Right atrium auricular region (tissue), 2 donors: ENCODE measurements at places on chromosomes 4 and X. TPM values are rescaled to one million over a fixed set of nuclear protein-coding genes. Genes with fewer than 3 reads are reported as not detected.
A peak's percentile ranks its signal among the peaks of the same experiment; 100 is the strongest.

DNA sequence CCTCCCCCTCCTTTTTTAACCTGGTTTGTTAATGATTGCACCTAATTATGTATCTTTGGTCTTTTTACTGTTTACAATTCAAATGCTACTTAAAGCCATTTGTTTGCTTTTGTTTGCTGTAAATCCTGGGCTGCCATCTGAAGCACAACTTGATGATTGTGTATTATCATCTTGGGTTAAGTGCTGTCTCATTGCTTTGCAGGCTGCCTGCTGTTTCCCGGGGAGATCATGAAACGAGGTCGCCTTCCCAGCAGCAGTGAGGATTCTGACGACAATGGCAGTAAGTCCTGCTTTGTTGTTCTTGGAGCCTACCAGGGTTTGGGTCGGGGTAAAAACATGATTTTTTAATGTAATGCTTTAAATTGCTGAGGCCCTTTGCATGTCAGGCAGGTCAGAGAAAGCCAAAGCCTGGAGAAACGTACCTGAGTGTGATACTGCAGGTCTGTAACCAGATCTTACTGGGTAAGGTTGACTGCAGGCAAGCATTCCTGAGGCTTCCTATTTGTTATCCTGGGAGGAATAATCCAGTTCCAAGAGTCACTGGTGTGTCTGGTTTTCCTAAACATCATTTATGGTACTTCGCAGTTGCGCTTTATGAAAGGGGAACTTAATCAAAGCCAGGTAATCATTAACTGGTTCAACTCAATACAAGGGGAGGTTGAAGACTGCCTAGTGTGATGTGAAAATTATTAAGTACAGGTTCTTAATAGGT lies 22.2 kb downstream of the JADE1 start:
- DNase-seq: no peak
- H3K27me3 ChIP-seq: no peaks in the 10 kb centered on the region
- peak overlapping the region; percentile 61 for H3K27ac ChIP-seq
- peaks cover 13% of the 10 kb centered on the region for H3K36me3 ChIP-seq
- no peaks in the 10 kb centered on the region for H3K4me1 ChIP-seq

DNA sequence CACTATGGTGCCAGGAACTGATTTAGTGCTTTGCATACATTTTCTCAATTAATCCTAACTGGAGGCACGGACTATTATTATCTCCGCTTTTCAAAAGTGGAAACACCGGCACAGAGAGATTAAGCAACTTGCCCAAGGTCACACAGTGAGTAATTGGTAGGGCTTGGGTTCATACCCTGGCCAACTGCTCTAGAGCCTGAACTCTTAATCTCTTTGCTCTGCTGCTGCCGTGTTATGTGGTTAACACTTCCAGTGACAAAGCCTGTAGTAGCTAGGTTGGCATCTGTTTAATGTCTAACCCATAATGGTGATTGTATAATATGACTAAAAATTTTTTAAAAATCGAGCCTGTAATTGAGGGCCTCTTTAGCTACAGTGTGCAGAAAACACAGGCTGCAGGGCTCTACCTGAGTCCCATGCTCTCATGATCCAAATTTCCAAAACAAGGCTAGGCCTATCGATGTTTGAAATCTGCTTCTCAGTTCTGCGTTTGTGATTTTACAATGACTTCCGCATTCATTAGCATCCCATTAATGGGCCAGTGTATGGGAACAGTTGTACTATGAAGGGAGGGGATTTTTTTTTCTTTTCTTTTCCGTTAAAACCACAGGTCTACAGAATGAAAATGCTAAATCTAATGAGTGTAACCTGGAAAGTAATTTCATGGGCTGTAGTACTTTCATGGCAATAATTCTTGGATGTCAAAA lies 219.3 kb upstream of the JADE1 start:
- no peak overlapping the region for H3K27ac ChIP-seq
- no peak overlapping the region for H3K4me3 ChIP-seq
- H3K4me1 ChIP-seq: no peaks in the 10 kb centered on the region
- no peak for DNase-seq

The TLR6 gene
- 2.3 TPM for total RNA-seq

- no peak overlapping the region for H3K27ac ChIP-seq
- no peak overlapping the region for H3K4me3 ChIP-seq
- DNase-seq: no peak
- no peaks in the 10 kb centered on the region for H3K4me1 ChIP-seq
- no peaks in the 10 kb centered on the region for H3K27me3 ChIP-seq
Observed at GRCh38 chr4:129014566-129015509, 78.5 kb downstream of the SCLT1 start.

- no peak for DNase-seq
- H3K27ac ChIP-seq: no peak overlapping the region
- H3K36me3 ChIP-seq: no peaks in the 10 kb centered on the region
- no peaks in the 10 kb centered on the region for H3K27me3 ChIP-seq
- H3K4me3 ChIP-seq: no peak overlapping the region
- no peaks in the 10 kb centered on the region for H3K4me1 ChIP-seq
Observed at GRCh38 chr4:153939570-153939969, 150.7 kb upstream of the SFRP2 start.

DNA sequence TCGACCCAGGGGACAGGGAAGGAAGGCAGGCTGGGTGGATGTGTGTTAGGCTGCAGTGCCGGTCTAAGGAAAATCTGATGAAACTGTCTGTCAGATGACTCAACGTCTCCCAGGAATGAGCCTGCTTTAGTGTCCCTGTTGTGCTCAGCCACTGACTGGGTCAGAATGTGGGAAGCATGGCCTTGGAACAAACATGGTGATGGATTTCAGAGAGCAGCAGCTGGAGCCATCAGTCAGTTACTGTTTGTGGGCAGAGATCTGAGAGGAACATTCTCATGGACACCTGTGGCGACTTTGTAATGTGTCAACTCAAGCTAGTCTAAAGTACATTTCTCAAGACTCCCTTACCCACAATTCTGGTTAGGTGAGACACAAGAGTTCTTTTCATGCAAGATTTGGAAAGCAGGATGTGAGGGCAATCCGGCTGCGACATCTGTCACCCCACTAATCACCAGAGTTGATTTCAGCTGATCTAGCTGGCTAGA lies 63.2 kb downstream of the ANAPC10 start:
- H3K36me3 ChIP-seq: peaks cover 15% of the 10 kb centered on the region
- H3K27me3 ChIP-seq: no peaks in the 10 kb centered on the region
- no peak overlapping the region for H3K4me3 ChIP-seq

DNA sequence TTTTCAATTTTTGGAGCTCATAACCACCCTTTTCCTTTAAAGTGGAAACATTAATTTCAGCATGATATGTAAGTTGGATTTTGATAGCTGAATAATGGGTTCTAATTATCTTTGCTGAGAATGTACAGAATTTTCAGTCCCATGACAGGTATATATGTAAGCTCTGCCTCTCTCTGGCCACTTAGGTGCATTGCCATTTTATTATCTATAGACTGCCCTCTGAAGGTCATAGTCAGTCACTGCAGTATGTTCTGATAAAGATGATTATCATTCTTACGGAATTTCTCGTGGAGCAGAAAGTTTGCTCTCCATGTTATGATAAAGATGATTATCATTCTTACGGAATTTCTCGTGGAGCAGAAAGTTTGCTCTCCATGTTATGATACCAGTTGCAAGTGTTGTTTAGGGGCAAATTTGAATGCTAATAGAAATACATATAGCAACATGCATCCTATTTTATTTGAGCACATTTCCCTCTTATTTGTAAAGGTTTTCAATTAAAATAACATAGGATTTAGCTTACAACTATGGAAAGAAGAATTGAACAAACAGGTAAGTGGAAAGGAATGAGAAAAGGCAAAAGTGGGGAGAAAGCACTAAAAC lies 10.4 kb downstream of the AFP start:
- H3K27ac ChIP-seq: no peak overlapping the region
- no peak for DNase-seq
- no peak overlapping the region for H3K4me3 ChIP-seq
- H3K27me3 ChIP-seq: no peaks in the 10 kb centered on the region
- no peaks in the 10 kb centered on the region for H3K36me3 ChIP-seq

DNA sequence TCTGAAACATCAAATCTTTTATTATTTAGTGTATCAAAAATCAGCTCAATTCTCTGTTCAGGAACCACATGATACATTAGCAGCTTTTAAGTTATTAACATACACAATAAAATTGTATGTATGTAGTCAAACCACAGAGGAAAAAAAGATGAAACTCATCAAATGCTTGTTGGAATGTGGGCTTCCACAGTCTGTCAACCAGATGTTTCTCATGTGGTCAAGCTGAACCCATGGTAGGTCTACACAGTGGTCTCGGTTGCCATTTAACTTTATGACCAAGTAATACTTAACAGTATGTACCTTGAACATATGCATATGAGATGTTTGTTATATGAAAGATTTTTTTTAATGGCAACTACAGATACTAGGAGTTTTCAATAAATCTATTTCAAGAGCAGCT lies 427.8 kb downstream of the IL15 start:
- H3K27ac ChIP-seq: no peak overlapping the region
- DNase-seq: no peak
- H3K36me3 ChIP-seq: no peaks in the 10 kb centered on the region
- H3K27me3 ChIP-seq: no peaks in the 10 kb centered on the region

DNA sequence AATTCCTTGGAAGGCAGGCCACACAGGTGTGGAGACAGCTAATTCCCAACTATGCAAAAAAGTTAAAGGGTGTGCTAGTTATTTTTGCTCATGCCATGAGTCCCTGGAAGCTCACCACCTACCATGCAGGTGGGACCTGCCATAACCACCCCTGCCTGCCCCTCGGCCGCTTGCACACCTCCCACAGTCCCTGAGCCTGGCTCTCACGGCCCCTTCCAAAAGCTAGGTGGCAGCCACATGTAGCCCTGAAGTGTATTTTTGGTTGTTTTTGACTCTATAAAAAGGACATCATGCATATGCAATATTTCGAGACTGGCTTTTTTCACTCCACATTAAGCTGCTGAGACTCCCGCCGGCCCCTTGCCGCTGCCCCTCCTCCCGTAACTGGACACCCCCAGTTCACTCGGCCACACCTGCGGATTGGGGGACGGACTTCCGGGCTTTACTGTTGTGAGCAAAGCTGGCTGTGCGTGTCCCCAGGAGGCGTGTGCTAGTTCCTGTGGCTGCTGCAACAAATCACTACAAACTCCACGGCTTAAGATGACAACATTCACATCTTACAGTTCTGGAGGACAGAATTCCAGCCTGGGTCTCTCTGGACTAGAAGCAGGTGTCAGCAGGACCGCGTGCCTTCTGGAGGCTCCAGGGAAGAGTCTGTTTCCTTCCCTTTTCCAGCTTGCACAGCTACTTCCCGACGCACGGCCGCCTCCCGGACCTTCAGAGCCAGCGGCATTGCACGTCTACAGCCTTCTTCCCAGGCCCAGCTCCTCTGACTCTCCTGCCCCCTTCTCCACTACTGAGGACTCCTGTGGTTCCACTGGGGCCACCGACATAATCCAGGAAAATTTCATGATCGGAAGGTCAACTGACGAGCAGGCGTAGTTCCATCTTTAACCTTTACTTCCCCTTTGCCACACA lies 24.8 kb downstream of the ZFYVE28 start:
- no peaks in the 10 kb centered on the region for H3K27me3 ChIP-seq
- no peak overlapping the region for H3K27ac ChIP-seq
- no peak overlapping the region for H3K4me3 ChIP-seq
- no peak for DNase-seq

- peaks cover 53% of the 10 kb centered on the region for H3K4me1 ChIP-seq
- H3K4me3 ChIP-seq: peak overlapping the region; percentile 61
- H3K36me3 ChIP-seq: no peaks in the 10 kb centered on the region
Observed at GRCh38 chrX:40109288-40110008, 11.7 kb upstream of the BCOR start.

DNA sequence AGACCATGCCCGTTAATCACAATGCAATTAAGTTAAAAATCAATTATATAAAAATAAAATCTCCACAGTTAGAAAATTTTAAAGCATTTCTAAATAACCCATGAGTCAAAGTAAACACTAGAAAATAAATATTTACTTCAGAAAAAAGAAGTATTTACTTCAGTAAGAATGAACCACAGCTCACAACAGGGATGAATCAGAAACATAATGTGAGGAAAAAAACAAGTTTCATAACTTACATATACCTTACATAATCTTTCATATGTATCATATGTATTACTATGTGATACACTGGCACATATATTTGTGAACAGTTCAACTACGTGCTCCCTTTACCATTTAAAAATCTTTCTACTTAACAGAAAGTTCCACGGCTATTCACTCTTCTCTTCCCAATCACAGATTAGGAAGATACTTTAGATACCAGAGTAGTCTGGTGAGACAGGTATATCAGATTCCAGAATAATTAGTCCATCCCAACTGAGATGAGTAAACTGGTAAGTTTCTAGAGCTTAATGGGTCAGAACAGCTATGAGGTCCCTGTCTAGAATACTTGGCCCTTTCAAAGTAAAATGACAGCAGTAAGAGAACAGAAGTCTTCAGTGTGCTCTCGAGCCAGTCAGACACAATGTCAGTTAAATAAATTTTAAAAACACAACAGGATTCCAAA lies 70.3 kb downstream of the SH3RF1 start:
- no peak overlapping the region for H3K4me3 ChIP-seq
- H3K36me3 ChIP-seq: no peaks in the 10 kb centered on the region
- H3K27me3 ChIP-seq: no peaks in the 10 kb centered on the region
- DNase-seq: no peak
- H3K4me1 ChIP-seq: peaks cover 32% of the 10 kb centered on the region

The GK gene
- total RNA-seq: 1.8 TPM

The ITIH6 gene
- not detected for total RNA-seq

The GATA1 gene
- total RNA-seq: 0.20 TPM

GRCh38 chrX:24396931-24397279 lies 36.5 kb downstream of the SUPT20HL1 start:
- H3K36me3 ChIP-seq: no peaks in the 10 kb centered on the region
- H3K27me3 ChIP-seq: no peaks in the 10 kb centered on the region
- no peaks in the 10 kb centered on the region for H3K4me1 ChIP-seq
- H3K4me3 ChIP-seq: no peak overlapping the region
- no peak for DNase-seq

DNA sequence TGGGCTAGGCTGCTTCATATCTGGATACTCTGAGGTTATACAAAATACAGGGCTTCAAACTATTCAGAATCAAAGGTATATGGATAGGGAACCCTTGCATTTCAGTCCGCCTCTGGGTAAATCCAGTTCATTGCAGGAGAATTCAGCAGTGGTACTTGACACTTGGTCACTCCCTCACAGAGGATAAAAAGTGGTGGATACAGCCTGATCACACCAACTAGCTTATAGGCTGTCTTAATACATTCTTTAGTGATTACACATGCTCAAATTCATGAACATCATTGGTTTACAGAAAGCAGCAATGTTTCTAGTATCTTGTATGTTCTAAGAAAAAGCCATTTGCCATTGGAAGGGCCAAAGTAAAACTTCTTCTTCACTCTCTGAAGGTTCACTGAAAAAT lies 104.8 kb upstream of the PDE5A start:
- no peak overlapping the region for H3K4me3 ChIP-seq
- H3K36me3 ChIP-seq: no peaks in the 10 kb centered on the region
- H3K4me1 ChIP-seq: peaks cover 25% of the 10 kb centered on the region

DNA sequence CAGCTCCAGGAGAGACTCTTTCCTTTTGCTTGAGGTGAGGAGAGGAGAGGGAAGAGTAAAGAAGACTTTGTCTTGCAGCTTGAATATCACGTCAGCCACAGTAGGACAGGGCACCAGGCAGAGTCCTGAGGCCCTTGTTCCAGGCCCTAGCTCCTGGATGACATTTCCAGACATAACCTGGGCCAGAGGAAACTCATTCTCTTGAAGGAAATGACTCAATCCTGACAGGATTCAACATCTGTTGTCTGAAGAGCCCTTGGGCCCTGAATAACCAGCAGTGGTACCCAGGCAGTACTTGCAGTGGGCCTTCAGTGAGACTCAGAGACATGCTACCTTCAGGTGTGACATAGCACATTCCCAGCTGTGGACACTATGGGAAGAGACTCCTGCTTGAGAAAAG lies 62.8 kb downstream of the FGF16 start:
- DNase-seq: no peak
- H3K27me3 ChIP-seq: no peaks in the 10 kb centered on the region
- no peaks in the 10 kb centered on the region for H3K4me1 ChIP-seq
- no peak overlapping the region for H3K4me3 ChIP-seq
- H3K27ac ChIP-seq: no peak overlapping the region
- H3K36me3 ChIP-seq: peaks cover 11% of the 10 kb centered on the region
